ENCODE measurements at places on chromosomes 11 and 22. TPM values are rescaled to one million over a fixed set of nuclear protein-coding genes. Genes with fewer than 3 reads are reported as not detected.
A peak's percentile ranks its signal among the peaks of the same experiment; 100 is the strongest.

PLAAT5 gene
- polyA plus RNA-seq: not detected

PIM3 gene
- polyA plus RNA-seq: 3.4 TPM

MS4A12 gene
- polyA plus RNA-seq: not detected

SNX15 gene
- polyA plus RNA-seq: 1.8 TPM

SH3BP1 gene
- polyA plus RNA-seq: 27.2 TPM

SAAL1 gene
- polyA plus RNA-seq: 22.6 TPM

SEPTIN3 gene
- polyA plus RNA-seq: 0.07 TPM

APOBEC3B gene
- 3.4 TPM for polyA plus RNA-seq

DNA sequence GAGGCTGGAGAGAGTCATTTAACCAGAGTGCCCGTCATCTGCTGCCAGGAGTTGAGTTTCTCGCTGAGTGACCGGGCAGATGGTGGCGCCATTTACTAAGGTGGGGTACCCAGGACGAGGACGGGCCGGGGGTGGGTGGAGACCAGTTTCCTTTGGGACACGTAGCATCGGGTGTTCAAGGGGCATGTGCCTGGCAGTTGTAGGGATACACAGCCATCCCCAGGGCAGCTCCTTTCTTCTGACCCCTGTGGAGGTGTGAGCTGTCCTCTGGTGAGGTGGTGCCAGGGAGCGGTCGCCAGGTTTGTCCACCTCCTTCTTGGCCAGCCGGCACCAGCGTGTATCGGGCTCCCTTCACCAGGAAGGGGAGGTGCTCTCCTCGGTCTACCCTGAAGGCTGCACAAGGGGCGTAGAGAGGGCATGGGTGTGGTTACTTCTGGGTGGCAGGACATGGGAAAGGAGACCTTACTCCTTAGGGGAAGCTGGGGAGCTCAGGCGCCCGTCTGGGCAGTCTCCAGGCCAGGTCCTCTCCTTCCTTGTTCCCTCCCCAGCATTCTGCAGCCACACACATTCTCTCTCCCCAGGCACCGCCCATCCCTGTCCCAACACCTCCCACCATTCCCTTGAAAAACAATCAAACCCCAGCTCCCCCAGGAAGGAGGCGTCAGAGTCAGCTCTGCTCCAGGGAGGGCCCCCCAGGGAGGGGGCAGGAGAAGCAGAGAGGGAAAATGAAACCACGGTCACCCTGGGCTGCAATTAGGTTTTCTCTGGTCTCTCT, 10.3 kb upstream of the MB start:
- DNase-seq: peak; percentile 73
- H3K27ac ChIP-seq: peak overlapping the region; percentile 88
- H3K4me1 ChIP-seq: peaks cover 28% of the 10 kb centered on the region
- peak overlapping the region; percentile 59 for H3K4me3 ChIP-seq
- no peaks in the 10 kb centered on the region for H3K36me3 ChIP-seq

DNA sequence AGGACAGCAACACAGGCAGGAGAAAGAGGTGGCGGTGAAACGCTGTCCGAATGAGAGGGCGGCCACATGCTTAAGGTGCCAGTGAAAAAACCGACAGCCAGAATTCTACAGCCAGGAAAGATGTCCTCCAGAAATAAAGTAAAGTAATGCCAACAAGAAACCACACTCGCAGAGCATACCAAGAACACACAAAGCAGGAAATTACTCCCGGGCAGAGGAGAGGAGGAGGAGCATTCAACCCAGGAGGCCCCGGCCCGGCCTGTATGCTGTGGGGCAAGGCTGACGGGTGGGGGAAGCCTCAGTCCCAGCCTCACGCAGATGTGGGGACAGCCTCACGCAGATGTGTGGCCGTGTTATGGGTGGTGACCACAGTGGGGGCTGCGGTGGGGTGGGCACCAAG, 28.0 kb downstream of the CHID1 start:
- no peak for DNase-seq
- H3K4me1 ChIP-seq: no peaks in the 10 kb centered on the region
- H3K27me3 ChIP-seq: no peaks in the 10 kb centered on the region
- H3K36me3 ChIP-seq: peaks cover 15% of the 10 kb centered on the region
- H3K27ac ChIP-seq: no peak overlapping the region

DNA sequence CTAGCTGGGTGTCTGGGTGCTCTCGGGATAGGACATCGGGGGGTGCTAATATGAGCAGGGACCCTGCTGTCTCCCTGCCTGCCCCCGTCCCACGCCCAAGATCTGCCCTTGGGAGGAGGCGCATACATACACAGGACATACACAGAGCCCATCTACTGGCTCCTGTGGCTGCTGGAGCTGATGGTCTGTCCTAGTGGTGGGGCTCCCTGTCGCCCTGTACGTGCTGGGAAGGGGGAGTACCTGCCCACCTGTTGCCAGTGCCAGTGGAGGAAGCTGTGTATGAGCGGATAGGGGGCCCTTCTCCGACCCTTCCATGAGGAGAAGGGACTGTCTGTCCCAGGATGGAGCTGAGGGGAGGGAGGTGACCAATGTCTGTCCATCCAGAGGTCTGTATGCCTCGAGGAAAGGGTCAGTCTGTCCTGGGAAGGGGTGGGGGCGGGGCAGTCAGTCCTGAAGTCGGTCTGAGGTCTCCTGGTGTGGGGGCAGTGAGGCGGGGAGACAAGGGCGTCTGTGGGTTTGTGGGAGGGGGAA, 952 bp downstream of the TBC1D10A start:
- no peaks in the 10 kb centered on the region for H3K27me3 ChIP-seq
- peak overlapping the region; percentile 91 for H3K4me3 ChIP-seq
- peaks cover 41% of the 10 kb centered on the region for H3K4me1 ChIP-seq
- no peak for DNase-seq
- peaks cover 22% of the 10 kb centered on the region for H3K36me3 ChIP-seq

GRCh38 chr22:37012262-37012904, 6.9 kb downstream of the TST start:
- no peaks in the 10 kb centered on the region for H3K4me1 ChIP-seq
- H3K36me3 ChIP-seq: no peaks in the 10 kb centered on the region
- H3K27me3 ChIP-seq: peaks cover 5% of the 10 kb centered on the region
- DNase-seq: no peak

GRCh38 chr22:49915610-49916009, 2.6 kb downstream of the ALG12 start:
- no peaks in the 10 kb centered on the region for H3K27me3 ChIP-seq
- H3K27ac ChIP-seq: no peak overlapping the region
- H3K36me3 ChIP-seq: peaks cover 6% of the 10 kb centered on the region
- DNase-seq: no peak

DNA sequence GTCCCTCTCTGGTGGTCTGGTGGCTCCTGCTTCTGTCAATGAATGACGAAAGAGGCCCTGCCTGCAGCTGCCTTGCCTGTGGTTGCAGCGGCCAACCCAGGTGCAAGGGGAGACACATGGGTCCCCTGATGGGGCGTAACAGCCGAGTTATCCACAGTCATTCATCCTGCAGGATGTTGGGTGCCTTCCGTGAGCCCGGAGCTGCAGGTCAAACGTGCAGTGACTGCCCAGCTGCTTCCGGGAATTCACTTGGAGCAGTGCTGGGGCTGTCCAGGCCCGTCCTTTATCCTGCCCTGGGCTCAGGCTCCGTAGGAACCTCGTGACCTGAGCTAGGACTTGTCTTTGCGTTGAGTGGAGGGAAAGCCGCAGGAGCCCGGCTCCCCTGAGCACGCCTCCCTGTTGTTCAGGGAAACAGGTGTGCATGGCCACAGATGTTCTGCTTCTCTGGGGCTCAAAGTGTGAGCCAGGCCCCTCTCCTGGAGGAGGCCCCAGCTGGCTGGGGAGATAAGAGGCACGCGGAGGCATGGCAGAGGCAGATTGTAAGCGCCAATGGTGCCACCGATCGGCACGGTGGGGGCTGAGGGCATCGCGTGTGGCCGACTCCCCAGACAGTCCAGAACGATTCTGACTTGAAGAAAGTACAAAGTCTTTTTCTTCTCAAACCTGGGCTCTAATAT, 635.4 kb downstream of the BRD1 start:
- no peak overlapping the region for H3K4me3 ChIP-seq
- no peak overlapping the region for H3K27ac ChIP-seq
- DNase-seq: no peak
- no peaks in the 10 kb centered on the region for H3K36me3 ChIP-seq
- H3K4me1 ChIP-seq: no peaks in the 10 kb centered on the region
- no peaks in the 10 kb centered on the region for H3K27me3 ChIP-seq

DNA sequence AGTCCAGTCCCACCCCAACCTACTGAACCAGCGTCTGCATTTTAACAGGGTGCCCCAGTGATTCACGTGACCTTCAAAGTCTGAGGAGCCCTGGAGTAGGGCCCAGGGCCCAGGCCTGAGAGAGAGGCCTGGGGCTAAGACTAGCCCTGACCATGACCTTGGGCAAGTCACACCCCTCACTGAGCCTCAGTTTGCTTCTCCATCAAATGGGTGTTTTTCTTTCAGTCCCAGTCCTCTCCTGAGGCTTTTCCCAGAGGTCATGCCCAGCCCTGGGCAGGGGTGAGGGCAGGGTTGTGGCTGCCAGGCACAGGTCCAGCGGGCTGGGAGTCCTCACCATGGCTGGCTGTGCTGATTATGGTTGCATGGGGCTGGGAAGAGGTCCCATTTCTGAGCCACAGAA, 33.0 kb upstream of the GCAT start:
- H3K27me3 ChIP-seq: no peaks in the 10 kb centered on the region
- H3K4me1 ChIP-seq: peaks cover 28% of the 10 kb centered on the region
- peaks cover 6% of the 10 kb centered on the region for H3K36me3 ChIP-seq
- no peak for DNase-seq
- H3K27ac ChIP-seq: no peak overlapping the region

GRCh38 chr22:45227645-45228400, 12.9 kb downstream of the KIAA0930 start:
- H3K4me1 ChIP-seq: peaks cover 42% of the 10 kb centered on the region
- no peak for DNase-seq
- no peak overlapping the region for H3K4me3 ChIP-seq
- H3K27me3 ChIP-seq: no peaks in the 10 kb centered on the region
- H3K36me3 ChIP-seq: peaks cover 14% of the 10 kb centered on the region

DNA sequence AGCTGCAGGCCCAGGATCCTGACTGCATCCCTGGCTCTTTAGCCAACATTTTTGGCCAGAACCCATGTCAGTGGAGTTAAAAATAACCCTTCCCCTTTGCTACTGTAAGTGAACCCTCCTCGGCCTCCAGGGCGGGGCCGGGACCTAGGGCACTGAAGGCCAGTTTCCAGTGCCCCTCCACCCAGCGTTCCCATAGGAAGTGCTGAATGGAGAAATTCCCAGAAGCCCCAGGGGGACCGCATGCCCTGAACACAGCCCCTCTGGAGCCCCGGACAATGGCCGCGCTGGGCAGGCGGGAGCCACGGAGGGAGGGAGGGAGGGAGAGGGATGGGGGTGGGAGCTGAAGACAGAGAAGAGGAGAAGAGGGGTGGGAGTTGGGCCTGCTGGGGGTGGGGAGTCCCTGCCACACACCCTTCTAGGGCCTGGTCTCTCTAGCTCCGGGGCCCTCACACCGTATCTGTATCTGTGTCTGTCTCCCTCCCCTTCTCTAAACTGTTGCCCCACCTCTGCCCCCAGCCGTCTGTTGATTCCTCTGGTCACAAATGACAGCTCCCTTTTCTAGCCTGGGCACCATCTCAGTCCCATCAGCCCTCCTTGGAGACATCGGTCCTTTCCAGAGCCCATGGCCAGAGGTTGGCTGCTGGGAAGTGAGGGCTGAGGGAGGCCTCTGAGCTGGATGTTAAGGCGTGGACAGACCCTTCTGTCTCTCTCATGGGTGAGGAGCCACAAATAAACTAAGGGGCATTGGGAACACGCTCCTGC, 10.9 kb downstream of the PDGFB start:
- H3K4me1 ChIP-seq: peaks cover 32% of the 10 kb centered on the region
- no peak overlapping the region for H3K27ac ChIP-seq
- H3K4me3 ChIP-seq: no peak overlapping the region

- no peak overlapping the region for H3K27ac ChIP-seq
- H3K36me3 ChIP-seq: peaks cover 4% of the 10 kb centered on the region
Measured at GRCh38 chr11:43903078-43903477, 22.4 kb downstream of the ALKBH3 start.

- no peak for DNase-seq
- peaks cover 46% of the 10 kb centered on the region for H3K36me3 ChIP-seq
- H3K4me1 ChIP-seq: peaks cover 19% of the 10 kb centered on the region
- no peaks in the 10 kb centered on the region for H3K27me3 ChIP-seq
- no peak overlapping the region for H3K27ac ChIP-seq
- no peak overlapping the region for H3K4me3 ChIP-seq
Measured at GRCh38 chr11:72013765-72014711, 15.3 kb downstream of the IL18BP start.

DNA sequence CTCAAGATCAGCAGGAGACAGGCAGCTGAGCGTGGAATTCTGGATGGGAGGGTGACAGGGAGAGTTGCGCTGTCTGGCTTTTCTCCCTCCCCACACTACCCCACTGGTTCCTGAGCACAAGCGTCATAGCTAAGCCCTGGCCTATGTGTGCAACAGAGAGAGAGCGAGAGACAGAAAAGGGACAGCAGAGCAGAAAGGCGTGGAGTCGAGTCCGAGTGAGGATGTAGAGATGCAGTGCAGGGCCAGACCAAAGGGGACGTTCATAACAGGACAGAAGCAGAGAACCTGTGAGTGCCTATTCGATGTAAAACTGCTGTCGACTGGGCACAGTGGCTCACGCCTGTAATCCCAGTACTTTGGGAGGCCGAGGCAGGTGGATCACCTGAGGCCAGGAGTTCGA, 94.0 kb upstream of the TMEM45B start:
- H3K4me1 ChIP-seq: peaks cover 5% of the 10 kb centered on the region
- H3K4me3 ChIP-seq: no peak overlapping the region

GRCh38 chr11:15893080-15893492, 463.3 kb downstream of the SOX6 start:
- H3K36me3 ChIP-seq: no peaks in the 10 kb centered on the region
- H3K27ac ChIP-seq: no peak overlapping the region
- no peak overlapping the region for H3K4me3 ChIP-seq
- H3K27me3 ChIP-seq: no peaks in the 10 kb centered on the region

- no peaks in the 10 kb centered on the region for H3K36me3 ChIP-seq
- no peak overlapping the region for H3K4me3 ChIP-seq
- H3K27ac ChIP-seq: peak overlapping the region; percentile 6
- DNase-seq: peak; percentile 70
Measured at GRCh38 chr22:23781511-23782183, 5.1 kb upstream of the SMARCB1 start.

DNA sequence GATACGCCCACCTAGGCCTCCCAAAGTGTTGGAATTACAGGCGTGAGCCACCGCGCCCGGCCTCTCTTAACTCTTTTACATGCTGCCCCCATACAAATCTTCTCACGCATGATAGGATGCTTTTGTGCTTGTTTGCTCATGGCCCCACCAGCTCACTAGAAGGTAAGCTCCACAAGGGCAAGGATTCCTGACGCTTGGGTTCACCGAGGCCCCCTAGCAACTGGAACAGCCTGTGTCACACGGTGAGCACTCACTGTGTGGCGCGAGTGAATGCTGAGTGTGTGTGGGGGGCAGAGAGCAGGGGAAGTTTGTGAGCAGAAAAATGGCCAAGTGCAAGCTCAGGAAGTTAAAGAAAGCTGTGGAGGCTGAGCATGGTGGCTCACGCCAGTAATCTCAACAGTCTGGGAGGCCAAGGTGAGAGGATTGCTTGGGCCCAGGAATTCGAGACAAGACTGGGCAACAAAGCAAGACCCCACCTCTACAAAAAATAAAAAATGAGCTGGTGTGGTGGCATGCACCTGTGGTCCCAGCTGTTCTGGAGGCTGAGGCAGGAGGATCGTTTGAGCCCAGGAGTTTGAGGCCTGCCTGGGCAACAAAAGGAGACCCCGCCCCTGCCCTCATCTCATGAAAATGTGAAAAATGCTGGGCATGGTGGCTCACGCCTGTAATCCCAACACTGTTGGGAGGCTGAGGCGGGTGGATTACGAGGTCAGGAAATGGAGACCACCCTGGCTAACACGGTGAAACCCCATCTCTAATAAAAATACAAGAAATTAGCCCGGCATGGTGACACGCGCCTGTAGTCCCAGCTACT, 2.3 kb downstream of the BAD start:
- H3K27me3 ChIP-seq: no peaks in the 10 kb centered on the region
- H3K4me3 ChIP-seq: no peak overlapping the region
- peaks cover 14% of the 10 kb centered on the region for H3K4me1 ChIP-seq
